Calu3 (cell line): ENCODE measurements at places on chromosomes 2 and 18. TPM values are rescaled to one million over a fixed set of nuclear protein-coding genes. Genes with fewer than 3 reads are reported as not detected.

GRCh38 chr2:101677658-101678057 is 19.8 kb upstream of the MAP4K4 start:
- no peak for DNase-seq

Gene MREG
- 22.0 and 29.7 TPM in 2 replicates for total RNA-seq

DNA sequence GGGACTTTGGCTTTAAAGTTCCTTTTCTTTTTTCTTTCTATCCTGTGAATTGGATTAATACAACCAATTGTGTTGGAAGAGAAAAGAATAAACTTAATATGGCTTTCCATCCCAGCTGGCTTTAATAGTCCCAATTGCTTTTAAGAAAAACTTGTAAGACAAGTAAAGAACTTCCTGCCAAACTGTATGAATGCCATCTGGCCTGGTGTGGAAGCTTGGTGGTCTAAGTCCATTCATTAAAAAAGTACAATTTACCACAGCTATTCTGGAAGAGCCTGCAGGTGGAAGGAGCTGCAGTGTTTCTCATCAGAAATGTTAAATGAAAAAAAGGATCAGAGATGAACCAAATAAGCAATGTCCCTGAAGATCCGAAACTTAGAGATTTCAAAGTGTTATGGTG is 103.9 kb downstream of the KLHL14 start:
- DNase-seq = no peak

- no peak for DNase-seq
These were observed 25.9 kb upstream of the STEAP3 start for GRCh38 chr2:119197529-119198239.

DNA sequence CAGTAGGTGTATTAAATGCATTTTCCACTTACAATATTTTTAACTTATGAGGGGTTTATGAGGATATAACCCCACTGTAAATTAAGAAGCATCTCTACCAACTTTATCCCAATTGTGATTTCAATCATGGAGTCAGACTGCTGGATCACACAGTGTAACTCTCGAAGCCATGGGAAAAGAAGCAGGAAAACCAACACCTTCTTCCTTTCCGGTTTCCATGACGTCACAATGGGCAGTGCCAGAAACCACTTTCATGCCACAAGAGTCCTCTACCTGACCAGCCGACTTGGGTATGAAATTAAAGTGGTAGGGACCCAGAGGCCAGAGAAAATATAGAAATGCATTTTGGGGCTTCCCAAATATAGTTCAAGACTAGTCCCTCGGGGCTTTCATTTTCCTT is 4.2 kb downstream of the RNF152 start:
- no peak for DNase-seq

Gene CRYBA2
- total RNA-seq = not detected in 2 replicates

DNA sequence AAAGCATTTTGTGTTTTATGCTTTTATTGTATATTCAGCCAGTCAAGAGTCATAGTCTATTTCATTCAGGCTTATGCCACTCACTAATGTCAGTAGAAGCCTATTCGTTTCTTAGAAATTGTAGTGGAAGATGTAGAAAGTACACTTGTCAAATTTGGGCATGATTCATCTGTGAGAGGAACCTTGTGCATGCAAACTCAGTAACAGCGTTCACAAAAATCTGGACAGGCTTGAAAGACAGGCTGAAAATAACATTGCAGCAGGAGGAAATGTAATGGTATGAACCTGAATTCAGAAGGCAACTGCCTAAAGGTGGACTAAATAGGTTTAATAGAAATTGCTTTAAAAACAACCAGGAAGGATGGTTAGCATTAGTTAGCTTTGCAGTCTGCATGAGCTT is 213.5 kb downstream of the CMPK2 start:
- no peak for DNase-seq

DNA sequence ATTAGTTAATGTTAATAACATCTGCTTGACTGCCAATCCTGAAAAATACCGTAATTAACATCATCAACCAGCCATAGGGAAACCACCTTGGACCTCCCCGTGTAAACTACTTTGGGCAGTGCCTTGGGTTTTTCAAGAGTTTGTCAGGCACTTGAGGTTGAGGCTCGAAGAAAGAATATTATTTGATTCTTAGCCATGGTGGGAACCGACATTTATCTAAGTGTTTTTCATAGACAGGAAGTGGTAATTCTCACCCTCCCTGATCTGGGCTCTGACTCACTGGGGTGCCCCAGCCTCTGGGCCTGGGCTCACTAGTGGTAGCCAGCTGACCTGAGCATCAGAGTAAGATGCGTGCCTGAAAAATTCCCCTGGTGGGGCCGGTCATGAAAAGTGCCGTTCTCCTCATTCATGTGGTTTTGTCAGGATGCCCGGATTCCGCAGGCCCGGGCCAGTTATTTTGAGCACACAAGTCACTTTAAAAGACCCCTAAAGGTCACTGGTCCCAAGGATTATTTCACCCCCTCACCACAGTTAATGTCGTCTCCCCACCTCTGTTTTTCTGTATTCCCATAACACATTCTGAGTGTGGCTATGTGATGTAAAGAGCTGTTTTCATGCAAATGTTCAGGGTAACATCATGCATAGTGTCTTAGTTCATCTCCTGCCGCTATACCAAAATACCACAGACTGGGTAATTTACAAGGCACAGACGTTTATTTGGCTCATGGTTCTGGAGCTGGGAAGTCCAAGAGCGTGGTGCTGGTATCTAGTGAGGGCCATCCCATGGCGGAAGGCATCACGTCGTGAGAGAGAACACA is 21.6 kb upstream of the SPATA3 start:
- DNase-seq = peak; percentile 28

DNA sequence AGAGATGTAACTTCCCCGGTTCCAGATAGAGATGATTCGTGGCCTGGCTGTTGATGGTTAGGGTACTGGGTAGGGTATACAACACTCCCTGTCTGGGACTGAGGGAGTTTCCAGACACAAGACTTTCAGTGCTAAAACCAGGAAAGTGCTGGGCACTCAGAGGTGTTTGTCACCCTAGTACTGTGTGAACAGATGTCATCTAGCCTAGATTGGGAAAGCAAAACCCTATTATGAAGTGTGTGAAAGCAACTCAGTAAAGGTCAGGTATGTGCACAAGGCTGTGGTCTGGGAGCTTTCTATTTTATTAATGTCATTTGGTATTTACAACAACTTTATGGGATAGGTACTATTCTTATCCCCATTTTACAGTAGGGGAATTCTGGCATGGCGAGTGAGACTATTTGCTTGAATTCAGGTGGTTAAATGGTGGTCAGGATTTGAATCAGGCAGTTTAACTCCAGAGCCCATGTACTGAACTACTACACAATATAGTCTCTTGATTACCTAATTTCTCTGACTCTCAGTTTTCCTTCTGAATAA is 2.6 kb downstream of the BZW1 start:
- DNase-seq = no peak
